Posterior vena cava (tissue), 2 donors: ENCODE measurements at places on chromosomes 4 and X. TPM values are rescaled to one million over a fixed set of nuclear protein-coding genes. Genes with fewer than 3 reads are reported as not detected.

DNA sequence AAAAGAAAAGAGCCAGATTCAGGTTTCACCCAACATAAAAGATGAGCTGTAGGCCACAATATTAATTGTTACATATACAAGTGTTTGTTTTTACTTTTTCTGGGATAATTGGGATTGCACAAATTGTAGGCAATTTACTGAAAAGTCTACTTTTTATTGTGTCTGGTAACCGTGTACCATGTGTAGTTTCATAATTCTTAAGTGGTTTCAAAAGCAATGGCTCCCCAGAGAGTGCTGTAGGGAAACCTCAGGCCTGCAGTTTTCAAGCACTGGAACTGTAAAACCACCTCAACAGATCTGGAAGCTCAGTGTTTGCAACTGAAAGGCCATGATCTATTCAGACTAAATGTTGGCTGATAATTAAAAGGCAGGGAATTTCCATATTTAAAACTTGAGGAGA, 53.9 kb upstream of the MMAA start:
- DNase-seq = no peak

GRCh38 chr4:26302031-26302899, 18.5 kb upstream of the RBPJ start:
- no peak for DNase-seq

- no peak for DNase-seq
Observed at GRCh38 chrX:106903291-106903824, at the start of gene RIPPLY1. RIPPLY1 (minus strand) TSS chrX:106903341; CDS start chrX:106903287, 54 bp downstream.

DNA sequence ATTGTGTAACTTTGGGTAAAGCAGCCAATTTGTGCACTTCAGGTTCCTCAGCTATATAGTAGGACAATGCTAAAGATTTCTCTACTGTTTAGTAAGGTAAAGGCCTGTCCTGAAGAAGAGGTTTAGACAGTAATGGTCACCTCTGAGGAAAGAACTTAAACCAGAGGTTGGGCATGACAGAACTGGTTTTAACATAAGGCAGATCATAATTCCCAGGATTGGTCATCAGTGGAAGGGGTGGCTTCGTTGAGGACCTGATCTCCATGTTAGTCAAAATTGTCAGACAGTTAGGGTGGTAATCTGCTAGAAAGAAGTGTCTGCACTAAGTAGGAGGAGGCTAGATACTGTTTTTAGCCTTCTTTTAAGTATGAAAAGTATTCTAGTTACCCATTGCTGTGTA, 4.1 kb downstream of the RP2 start:
- no peak for DNase-seq

- no peak for DNase-seq
Observed at GRCh38 chr4:130703211-130703935, 1607.4 kb downstream of the C4orf33 start.

- DNase-seq = no peak
Observed at GRCh38 chrX:114201622-114202021, 382.3 kb upstream of the HTR2C start.

SPCS3 gene
- total RNA-seq = 184 TPM
